ENCODE measurements at places on chromosomes 13 and 19.

DNA sequence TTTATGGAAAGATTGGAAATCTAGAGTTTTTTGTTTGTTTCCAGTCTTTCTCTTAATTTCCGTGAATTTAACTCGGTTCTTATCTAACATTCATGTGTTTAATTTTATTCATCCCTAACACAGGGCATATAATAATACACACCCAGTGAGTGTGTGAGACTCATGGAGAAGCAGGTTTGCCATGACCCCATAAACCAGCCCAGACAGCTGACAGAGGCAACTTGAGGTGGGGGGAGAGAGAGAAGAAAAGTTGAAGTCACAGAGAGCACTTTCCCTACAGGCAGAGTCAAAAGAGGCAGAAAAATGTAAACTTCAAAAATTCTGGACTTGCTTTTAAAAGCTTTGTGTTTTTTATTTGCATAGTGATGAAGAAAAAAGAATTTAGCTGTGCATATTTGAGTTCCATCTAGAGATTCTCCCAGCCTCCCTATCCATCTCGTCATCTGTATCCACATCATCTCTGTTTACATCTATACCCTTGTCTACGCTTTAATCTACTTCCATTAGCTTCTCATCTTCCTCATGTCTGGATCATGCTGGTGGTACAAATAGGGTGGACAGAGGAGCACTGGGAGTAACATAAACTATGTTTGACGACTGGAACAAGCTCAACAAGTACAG is 60.2 kb downstream of the THSD1 start:
- DNase-seq = no peak

DNA sequence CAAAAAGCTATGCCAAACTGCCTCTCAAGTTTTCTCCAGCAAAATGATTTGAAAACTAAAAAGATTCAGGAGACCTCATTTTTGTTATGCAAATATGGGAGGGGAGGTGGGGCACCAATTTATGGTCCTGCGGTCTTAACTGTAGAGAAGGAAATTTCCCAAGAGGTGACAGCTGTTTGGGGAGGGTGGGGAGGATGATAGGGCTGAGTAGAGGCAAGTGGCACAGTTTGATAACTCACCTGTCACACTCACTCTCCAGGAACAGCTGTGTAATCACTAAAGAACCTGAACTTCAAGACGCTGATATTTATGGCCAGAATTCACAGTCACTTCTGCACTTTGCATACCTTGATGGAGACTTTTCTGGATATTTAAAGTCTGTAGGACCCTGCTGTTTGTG is 232.9 kb upstream of the STARD13 start:
- no peak for DNase-seq

DNA sequence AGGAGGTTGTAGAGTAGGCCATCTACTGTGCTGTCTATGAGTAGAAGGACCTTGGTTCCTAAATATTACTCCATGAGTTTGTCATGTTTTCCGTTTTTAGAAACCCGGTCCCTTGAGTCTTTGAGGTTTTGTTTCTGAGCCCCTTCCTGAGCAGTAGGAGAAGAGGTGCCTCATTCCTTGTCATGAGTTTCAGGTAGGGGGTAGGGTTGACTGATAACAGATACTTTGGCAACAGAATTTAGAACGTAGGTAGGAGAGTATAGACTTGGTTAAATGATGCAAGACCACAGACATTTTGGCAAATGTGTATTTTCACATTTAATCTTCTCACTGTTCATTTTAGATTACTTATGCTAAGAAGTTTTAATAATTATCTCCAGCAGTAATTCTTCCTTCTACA is 24.6 kb downstream of the LMO7 start:
- no peak for DNase-seq

GRCh38 chr13:37510441-37510840 is 88.1 kb downstream of the POSTN start:
- DNase-seq = no peak

GRCh38 chr13:70297189-70297616 is 189.0 kb upstream of the KLHL1 start:
- DNase-seq = no peak

GRCh38 chr19:50785329-50785728 is 4.9 kb upstream of the ACP4 start:
- DNase-seq = no peak

GRCh38 chr13:25988661-25989060 is 63.2 kb downstream of the SHISA2 start:
- DNase-seq = no peak

GRCh38 chr19:51713319-51714285 is 10.2 kb downstream of the HAS1 start:
- DNase-seq = no peak

DNA sequence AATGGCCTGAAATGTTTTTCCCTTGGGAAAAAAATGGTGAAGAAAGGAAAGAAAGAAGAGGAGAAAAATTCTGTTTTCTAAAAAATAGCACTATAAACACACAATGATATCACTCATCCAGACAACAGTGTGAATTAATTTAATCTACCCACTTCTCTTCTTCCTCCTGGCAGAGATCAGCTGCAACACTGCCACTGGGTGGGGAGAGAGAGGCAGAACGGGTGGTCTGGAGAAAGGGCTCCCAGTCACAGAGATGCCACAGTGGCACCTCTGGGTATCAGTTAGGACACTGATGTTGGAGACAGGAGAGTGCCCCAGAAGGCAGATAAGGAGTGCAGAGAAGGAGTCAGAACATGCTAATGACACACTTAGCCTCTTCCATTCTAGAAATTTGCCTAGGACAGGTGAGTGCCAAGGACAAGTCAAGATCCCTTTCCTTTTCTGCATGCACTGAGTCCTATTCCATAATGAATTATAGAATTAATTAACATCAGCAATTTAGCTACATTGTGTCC is 168.6 kb downstream of the SUCLA2 start:
- DNase-seq = no peak

- DNase-seq = no peak
Observed at GRCh38 chr13:31111136-31111535, 50.6 kb downstream of the HSPH1 start.

- no peak for DNase-seq
Observed at GRCh38 chr13:75870397-75870903, 234.3 kb downstream of the LMO7 start.
